A549 treated with Mapracorat at 1 μM for 4 hours (cell line): ENCODE measurements at places on chromosomes 7 and 10. TPM values are rescaled to one million over a fixed set of nuclear protein-coding genes. Genes with fewer than 3 reads are reported as not detected.

Gene PRPS1L1
- not detected in 5 replicates for total RNA-seq

Gene NRAP
- not detected in 5 replicates for total RNA-seq

Gene CPSF4
- 33.6 to 45.5 TPM (median 41.0 TPM) in 5 replicates for total RNA-seq

Gene AGAP9
- 8.7 to 12.1 TPM (median 10.3 TPM) in 5 replicates for total RNA-seq

Gene CYP2E1
- total RNA-seq: 0.15 to 0.37 TPM (median 0.23 TPM) in 4 of 5 replicates, not detected in the other

Gene PRKRIP1
- 20.1 to 24.6 TPM (median 22.2 TPM) in 5 replicates for total RNA-seq

Gene UNCX
- total RNA-seq: 0.07 to 0.08 TPM in 2 of 5 replicates, not detected in the others

Gene ZYX
- total RNA-seq: 160 to 188 TPM (median 183 TPM) in 5 replicates

Gene SLC18A2
- 0.05 to 0.06 TPM in 2 of 5 replicates, not detected in the others for total RNA-seq

Gene FEZF1
- total RNA-seq: not detected in 5 replicates

Gene TUBB8
- total RNA-seq: 0.07 to 0.16 TPM (median 0.09 TPM) in 4 of 5 replicates, not detected in the other

Gene PNLIPRP1
- total RNA-seq: not detected in 5 replicates

Gene AKR1C4
- total RNA-seq: 0.15 to 0.25 TPM (median 0.21 TPM) in 4 of 5 replicates, not detected in the other

Gene SPDYE2B
- total RNA-seq: not detected in 5 replicates

Gene CAV1
- 512 to 685 TPM (median 586 TPM) in 5 replicates for total RNA-seq

Gene MYL10
- not detected in 5 replicates for total RNA-seq

Gene SLC29A3
- 21.6 to 25.3 TPM (median 23.9 TPM) in 5 replicates for total RNA-seq

Gene GPR15LG
- not detected in 5 replicates for total RNA-seq

Gene CCDC172
- total RNA-seq: not detected in 5 replicates

Gene RRP12
- 49.9 to 64.6 TPM (median 56.3 TPM) in 5 replicates for total RNA-seq

Gene CYP26A1
- 1.7 to 3.0 TPM (median 2.5 TPM) in 5 replicates for total RNA-seq

Gene CRTAC1
- 0.74 to 1.4 TPM (median 1.1 TPM) in 5 replicates for total RNA-seq
